ENCODE measurements at places on chromosomes 12 and 14.

DNA sequence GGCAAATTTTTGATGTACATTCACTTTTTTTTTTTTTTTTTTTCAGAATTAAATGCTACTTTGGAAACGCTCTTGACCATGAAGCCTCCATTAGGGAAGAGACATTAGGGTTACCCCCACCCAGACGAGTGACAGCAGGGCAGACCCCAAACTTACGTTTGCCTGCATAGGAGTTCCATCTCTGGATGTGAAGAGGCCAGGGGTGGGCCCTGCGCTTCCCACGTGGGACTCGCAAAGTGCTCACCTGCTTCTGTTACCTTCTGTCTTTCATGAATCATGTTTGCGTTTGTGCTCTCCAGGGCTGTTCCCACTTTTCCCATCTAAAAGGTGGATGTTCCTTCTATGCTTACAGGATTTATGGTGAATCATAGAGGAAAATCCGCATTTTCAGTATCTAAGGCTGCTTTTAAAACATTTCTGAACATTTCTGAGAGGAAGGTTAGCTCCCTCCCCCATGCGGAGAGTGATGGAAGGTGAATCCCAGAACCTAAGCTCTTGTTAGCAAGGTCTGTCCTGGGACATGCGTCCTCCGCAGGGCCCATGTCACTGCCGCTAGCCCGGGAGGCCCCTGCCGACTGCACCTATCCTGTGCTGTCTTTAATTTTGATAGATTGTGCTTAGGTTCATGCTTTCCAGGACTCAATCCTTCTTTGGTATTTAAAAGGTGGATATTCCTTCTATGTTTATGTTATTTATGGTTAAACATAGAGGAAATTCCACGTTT is 135.7 kb upstream of the RTL1 start:
- DNase-seq: no peak

DNA sequence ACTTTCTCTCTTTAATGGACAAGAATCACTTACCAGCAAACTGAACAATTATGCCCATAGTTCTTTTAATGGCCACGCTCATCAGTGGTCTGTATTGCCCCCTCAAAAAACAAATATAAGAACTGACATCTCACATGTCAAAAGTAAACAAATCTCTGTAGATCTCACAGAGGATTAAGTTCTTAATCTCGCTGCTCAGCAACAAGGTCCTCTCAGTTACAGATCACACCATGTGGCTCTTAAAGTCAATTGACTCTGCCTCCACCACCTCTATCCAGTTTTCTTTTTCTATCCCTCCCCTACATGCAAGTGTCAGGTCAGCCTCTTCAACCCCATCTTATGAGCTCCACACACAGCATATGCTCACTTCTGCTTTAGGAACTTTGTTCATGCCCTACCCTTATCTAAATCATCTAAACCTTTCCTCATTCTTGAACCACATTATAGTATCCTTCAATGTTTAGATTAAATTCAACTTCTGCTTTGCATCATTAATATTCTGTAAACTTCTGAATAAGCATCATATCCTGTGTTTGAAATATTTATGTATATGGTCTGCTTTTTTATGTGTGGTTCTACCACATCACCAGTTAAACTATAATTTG is 7.2 kb downstream of the ADAM20 start:
- no peak for DNase-seq

- no peak for DNase-seq
Measured at GRCh38 chr12:110006115-110006514, 6.9 kb downstream of the ANKRD13A start.

DNA sequence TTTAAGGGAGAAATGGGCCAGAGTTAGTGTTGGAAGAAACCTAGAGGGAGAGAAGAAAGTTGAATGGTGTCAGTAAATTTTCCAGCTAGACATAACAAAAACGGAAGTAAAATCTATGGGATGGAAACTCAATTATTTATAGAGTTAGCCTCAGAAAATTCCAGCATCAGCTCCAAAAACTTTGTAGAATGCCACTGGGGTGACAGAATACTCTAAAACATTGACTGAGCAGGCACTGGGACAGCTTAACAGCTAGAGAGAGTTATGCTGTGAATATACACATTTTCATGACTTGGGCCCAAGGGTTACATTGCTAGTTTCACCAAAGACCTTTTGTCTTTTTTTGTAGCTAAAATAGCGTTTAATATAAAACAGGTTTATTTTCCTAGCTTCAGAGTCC is 226.3 kb downstream of the PHLDA1 start:
- no peak for DNase-seq

DNA sequence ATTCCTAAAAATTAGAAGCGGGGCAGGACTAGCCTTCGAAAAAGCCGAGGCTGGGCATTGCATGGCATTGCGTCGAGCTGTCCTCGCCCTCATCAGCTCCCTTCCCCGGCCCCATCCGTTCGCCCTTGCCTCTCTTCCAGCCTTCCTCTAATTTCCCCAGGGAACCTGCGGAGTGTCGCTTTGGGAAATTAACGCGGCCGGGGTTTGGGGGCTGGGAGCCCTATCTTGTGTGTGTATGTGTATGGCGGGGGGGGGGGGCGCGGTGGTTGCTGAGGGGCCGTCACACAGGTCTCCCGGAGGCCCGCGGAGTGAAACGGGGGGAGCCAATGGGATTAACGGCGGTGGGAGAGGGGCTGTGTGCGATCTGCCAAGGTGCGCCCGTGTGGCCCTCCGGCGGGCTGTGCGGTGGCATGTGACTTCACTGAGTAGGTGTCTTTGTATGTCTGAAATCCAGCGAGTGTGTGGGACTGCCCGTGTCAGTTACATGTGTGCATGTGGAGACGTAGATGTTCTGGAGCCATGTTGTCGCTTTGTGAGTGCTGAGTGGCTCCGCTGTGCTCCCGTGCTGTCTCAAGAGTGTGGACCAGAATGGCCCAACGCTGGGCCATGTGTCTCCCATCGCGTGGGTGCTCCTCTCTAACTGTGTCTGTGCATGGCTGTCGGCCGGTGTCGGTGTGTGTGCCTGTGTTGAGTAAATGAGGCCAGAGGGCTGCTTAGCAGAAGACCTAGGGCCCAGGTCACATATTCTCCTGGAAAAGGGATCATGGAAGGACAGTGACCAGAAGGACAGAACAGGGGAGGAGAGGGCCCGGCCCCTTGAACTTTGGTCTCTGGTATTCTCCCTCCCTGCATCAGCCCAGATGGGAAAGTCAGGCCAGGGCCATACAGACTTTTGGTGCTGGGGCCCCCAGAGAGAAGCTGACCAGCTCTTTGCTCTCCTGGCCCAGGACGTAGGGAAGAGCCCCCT is 1.5 kb downstream of the PTMS start:
- peak; percentile 55 for DNase-seq

DNA sequence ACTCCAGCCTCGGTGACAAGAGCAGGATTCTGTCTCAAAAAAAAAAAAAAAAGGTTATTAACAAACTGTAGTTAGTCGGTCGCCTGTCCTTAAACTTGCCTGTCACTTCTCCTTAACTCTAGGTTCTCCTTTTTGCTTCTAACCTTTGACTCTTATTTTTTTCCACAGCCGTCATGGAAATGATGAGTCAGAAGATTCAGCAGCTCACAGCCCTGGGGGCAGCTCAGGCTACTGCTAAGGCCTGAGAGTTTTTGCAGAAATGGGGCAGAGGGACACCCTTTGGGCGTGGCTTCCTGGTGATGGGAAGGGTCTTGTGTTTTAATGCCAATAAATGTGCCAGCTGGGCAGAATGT is 418 bp upstream of the MYG1 start:
- DNase-seq: peak; percentile 73

DNA sequence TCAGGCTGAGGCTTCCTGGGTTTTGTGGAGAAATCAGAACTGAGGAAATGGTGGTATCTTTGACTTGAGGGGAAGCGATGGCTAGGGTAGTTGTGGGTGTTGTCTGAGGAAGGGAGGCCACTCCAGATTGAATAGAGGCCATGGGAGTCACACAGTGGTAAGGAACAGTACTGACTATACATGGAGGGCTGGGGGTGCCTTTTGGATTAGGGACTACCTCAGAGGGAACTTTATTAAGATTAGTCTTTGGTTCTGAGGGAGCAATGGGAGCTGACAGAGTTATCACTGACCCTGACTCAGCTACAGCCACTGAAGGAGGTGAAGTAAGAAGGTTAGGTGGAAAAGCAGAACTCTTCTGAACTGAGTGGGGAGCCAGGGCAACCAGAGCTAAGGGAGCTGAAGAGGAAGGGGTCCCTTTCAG is 4.4 kb downstream of the NACA start:
- no peak for DNase-seq

- DNase-seq: no peak
Measured at GRCh38 chr12:123741937-123742572, 20.0 kb upstream of the DNAH10 start.

GRCh38 chr12:54221402-54221984 is 32.7 kb upstream of the SMUG1 start:
- no peak for DNase-seq
